ENCODE measurements at places on chromosomes 16 and 17.

GRCh38 chr17:27993161-27993695, 49.2 kb upstream of the NLK start:
- no peak for DNase-seq

DNA sequence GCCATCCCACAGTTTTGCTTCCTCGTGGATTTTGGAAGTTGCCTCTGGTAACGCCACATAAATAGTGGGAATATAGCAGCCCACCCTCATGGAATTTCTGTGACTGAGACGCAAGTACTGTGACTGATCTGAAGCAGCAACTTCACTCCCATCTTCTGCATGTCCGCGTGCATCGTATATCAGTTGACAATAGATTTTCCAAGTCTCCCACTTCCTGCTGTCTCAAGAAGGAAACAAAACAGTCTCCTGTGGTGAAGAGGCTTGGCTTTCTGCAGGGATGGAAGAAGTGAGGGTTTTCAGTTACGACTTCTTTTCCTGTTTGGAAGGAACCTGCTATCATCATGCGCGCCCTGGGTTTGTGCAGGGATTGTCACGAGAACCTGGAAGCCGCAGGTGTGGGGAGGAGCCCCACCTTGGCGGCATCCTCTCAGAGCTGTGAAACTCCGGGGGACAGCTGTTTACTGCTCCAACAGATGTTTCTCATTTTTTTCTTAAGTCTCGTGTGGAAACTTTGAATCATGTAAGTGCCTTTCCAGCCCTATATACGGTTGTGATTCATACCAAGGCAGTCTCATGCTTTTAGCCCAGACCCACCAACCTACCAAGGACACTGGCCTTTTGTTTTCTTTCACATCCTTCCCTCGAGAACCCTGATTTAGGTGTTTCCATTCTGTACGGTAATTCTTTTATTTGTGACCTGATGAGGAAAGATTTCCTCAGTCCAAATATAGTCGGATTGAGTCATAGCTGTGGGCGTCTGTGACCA, 57.5 kb downstream of the WIPI1 start:
- no peak for DNase-seq

DNA sequence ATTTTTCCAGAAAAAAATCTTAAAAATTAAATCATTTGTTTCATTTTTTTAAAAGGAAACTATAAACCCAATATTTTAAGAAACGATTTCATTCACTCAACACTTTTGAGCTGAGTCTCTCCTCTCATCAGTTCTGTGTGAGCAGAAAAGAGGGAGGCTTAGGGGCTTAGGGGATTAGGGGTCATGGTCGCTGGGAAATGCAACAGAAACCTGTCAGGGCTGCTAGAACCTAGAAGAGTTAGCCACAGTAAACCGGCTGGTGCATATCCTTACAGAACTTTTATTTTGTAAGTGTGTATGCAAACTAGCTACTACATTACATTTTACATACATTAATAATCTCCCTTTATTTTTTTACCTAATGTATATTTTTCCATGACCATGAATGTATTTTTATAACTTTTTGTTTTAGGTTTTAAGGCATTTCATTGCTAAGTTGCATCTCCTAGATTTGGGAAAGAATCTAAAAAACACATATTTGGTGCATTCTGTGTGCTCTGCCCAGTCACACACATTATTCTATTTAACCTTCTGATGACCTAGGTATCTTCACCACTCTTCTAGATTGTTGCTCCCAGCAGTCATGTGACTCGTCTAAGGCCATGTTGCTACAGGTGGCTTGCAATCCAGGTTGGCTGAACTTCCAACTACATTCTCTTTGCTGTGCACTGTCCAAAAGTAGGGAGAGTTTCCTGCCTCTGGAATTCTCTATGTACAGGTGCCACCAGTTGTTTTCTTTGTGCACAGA, 24.4 kb downstream of the TBC1D3B start:
- no peak for DNase-seq

DNA sequence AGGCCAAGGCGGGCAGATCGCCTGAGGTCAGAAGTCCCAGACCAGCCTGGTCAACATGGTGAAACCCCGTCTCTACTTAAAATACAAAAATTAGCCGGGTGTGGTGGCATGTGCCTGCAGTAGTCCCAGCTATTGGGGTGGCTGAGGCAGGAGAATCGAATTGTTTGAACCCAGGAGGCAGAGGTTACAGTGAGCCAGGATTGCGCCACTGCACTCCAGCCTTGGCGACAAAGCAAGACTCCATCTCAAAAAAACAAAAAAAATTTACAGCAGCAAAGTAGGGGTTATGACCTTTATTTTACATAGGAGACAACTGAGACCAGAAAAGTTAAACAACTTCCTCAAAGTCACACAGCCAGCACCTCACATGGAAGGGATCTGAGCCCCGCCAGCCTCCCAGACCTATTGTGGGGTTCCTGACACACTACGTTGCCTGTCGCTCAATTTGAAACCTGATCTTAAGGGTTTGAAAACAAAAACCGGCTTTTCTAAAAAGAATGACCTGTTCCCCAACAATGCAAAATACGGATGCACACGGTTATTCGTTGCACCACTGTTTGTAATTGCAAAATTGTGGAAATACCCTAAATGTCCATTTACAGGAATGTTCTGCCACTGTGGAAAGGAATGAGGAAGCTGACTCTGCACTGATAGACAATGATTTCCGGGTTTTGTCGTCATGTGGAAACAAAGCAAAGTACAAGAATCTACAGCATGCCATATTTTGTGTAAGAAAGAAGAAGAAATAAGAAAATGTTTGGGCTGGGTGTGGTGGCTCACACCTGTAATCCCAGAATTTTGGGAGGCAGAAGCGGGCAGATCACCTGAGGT, 77.2 kb downstream of the CNGB1 start:
- no peak for DNase-seq

DNA sequence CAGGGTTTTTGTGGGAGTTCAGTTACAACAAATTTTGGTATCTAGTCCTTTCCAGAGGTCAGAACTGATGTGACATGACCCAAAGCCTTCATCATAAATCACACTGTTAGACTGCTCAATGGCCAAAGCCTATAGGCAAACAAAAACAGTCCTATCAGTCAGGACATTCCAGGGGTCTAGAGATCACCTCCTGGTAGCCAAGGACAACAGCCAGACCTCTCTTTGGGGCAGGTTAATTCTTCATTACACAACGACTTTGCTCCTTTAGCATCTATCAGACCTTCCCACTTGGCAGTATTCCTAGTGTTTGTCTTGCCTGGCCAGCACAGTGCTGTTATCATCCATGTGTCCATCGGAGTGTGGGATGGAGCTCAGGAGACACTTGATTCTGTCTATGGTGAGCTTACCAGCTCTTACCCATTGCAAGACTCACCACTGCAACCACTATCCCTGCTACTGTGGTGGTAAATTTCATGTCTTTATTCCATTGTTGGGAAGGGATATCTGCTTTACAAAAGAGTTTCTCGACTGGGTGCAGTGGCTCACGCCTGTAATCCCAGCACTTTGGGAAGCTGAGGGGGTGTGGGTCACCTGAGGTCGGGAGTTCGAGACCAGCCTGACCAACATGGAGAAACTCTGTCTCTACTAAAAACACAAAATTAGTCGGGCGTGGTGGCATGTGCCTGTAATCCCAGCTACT, 95.5 kb upstream of the DHX40 start:
- DNase-seq: no peak

- no peak for DNase-seq
These were observed 269.8 kb upstream of the MYOCD start for GRCh38 chr17:12395733-12396354.

- no peak for DNase-seq
These were observed 21.1 kb downstream of the KCTD19 start for GRCh38 chr16:67305216-67306071.

- DNase-seq: no peak
These were observed 150.3 kb downstream of the BCAS3 start for GRCh38 chr17:60827943-60828342.

DNA sequence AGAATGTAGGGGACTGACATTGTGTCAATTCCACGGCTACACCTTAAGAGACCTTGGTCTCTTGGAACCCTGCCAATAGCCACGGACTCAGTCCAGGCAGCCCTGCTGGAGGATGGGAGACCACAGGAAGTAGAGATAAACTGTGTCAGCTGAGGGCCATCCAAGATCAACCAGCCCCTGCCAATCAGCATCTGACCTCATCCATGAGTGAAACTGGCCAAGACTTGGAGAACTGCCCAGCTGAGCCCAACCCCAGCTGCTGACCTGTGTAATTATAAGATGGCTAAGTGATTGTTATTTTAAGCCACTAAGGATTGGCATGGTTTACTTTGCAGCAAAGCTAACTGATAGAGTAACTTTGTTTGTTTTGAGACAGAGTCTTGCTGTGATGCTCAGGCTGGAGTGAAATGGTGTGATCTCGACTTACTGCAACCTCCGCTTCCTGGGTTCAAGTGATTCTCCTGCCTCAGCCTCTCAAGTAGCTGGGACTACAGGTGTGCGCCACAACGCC, 13.3 kb upstream of the YWHAE start:
- no peak for DNase-seq

DNA sequence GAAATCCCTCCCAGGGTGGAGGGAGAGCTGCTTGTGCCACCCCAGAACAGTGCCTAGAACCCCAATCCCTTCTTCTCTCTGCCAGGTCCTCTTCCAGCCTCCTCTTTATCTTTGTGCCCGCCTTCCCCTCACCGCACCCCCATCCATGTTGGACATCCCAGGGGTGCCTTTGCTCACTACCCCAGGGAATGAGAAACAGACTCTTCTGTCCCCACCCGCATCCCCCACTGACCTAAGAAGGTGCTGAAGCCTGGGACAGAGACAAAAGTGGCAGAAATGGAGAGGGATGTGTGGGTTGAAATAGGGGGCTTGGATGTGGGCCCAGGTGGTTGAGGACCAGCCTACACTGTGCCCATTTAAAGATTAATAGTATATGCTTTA, 17.0 kb downstream of the ALOX15B start:
- no peak for DNase-seq

DNA sequence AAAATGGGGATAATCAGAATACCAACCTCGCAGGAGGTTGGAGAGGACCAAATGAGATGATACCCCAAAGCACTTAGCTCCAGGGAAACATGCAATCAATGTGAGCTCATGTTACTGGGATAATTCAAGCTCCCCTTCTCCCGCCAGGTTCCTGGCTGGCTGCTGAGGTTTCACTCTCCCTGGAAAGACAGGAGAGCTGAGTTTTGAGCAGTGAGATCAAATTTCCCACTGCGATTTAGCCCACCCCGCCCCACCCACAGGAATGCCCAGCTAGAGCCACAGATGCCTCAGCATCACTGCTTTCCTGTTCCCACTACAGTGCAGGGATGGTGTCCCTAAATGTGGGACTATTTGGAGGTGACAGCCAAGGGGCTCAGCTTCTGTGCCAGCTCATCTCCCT, 56.7 kb downstream of the ZNF423 start:
- no peak for DNase-seq

GRCh38 chr16:68539711-68540239, 684 bp downstream of the ZFP90 start:
- no peak for DNase-seq

DNA sequence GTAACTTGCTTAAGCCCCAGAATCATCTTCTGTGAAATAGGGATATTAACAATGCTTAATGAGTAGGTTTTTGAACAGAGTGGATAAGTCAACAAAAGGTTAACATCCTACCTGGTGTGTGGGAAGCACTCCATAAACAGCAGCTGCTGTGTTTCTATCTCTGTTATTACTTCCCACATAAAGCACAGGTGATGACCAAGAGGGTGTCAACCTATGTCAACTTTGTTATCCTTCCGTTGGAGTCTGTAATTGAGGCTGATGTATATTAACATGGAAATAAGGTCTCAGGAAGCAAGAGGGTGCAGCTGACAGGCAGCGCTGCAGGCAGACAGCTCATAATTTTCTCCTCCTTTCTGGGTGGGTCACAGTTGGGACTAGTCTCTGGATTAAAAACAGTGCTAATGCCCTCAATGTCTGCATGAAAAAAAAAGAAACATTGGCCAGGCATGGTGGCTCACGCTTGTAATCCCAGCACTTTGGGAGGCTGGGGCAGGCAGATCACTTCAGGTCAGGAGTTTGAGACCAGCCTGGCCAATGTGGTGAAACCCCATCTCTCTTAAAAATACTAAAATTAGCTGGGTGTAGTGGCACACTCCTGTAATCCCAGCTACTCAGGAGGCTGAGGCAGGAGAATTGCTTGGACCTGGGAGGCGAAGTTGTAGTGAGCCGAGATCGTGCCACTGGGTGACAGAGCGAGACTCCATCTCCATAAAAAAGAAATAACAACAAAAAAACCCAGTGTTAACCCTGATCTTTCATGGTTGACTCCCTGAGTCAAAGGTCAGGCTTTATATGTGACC, 269.6 kb downstream of the SNX29 start:
- no peak for DNase-seq

DNA sequence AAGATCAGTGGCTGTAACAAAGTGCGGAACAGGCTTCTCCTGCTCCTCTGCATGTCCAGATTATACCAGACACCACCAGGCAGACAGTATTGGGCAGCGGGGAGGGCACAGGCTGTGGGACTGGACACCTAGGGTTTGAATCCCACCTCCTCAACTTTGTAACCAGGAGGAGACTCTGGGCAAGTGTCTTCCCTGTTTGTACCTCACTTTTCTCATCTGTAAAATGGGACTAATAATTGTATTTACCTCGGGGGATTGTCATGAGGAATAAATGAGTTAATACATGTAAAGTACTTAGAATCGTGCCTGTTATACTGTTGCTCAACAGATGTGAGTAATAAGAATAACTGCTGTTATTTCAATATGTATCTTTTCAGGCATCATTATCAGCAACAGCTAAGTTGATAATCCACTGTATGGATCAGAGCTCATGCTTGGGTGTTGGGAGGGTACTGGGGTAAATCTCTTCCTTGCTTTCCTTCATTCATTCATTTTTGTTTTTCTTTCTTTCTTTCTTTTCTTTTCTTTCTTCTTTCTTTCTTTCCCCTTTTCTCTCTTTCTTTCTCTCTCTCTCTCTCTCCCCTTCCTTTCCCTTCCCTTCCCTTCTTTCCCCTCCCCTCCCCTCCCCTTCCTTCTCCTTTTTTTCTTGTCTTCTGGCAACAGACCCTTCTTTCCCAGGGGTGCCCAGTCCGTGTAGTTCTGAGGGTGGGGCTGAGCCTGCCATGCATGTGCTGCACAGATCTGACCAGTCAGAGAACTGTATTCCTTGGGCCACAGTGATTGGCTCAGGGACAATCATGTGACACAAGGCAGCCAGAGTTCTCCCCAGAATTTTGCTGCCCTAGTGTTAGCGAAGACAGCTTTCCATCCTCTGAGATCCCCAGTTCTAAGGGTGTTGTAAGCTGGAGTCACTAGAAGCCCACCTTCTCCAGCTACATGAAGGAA, 25.3 kb upstream of the BRD7 start:
- no peak for DNase-seq
